Hematopoietic multipotent progenitor cell treated with erythropoietin and hydrocortisone succinate and interleukin-3 and kit ligand, for 17 days (in vitro differentiated cells): ENCODE measurements at places on chromosomes 5 and 9.

DNA sequence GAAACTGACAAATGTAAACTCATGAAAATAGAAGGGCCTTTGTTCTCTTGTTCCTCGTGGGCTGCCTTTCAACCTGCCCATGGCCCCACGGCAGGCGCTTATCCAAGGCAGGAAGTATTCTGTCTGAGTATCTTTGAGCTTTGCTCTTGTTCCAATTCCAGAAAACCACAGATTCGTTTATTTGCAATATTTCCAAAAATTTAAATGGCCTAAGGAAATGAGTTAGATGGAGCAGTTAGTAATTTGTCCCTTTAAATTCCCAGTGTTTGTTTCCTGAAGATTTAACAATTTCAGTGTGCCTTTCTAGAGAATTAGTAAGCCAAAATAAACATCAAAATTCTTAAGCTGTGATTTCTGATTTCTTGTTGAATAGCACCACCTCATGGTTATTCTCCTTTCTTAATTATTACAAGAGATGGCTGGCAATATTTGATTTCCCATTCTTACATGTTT, 299.4 kb upstream of the RASA1 start:
- DNase-seq, result no peak

DNA sequence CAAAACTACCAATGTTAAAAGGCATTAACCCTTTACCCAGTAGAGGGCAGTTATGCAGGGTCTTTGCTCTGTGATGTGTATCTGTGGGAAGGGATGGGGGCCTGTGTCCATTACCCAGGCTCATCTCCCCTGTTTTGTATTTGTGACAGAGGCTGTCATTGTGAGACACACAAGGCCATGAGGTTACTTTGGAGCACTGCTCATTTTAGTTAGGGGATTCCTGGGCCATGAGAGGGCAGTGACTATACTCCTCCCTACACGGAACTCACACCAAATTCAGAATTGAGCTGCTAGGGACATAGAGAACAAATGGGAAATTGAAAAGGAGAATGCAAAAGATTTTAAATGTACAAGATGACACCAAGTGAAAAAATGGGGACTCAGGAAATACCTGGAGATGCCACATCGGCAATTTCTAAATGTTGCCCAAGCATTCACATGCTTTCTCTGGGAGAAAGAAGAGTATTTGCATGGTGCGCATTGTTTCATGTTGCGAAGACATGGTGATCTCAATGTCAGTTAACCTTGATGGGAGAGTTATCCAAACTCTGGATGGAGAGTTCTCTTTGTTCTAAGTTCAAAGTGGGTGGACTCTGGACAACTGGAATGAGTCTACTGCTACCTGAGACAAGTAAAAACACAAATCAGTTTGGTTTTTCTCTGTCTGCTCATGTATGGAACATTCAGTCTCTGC, 32.5 kb downstream of the C9orf152 start:
- DNase-seq, result no peak

DNA sequence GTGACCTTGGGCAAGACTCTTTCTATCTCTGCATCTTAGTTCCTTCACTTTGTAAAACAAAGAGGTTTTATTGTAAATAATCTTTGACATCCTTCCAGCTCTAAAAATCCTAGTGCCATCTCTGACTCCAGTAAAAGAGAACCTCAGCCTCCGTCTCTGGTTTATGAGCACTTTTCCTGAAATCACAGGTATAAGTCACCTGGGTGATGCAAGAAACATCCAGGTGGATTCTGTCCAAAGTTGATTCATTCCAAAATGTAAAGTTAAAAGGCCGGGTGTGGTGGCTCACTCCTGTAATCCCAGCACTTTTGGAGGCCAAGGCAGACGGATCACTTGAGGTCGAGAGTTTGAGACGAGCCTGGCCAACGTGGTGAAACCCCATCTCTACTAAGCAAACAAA, 21.1 kb upstream of the UBAP2 start:
- DNase-seq, result no peak

DNA sequence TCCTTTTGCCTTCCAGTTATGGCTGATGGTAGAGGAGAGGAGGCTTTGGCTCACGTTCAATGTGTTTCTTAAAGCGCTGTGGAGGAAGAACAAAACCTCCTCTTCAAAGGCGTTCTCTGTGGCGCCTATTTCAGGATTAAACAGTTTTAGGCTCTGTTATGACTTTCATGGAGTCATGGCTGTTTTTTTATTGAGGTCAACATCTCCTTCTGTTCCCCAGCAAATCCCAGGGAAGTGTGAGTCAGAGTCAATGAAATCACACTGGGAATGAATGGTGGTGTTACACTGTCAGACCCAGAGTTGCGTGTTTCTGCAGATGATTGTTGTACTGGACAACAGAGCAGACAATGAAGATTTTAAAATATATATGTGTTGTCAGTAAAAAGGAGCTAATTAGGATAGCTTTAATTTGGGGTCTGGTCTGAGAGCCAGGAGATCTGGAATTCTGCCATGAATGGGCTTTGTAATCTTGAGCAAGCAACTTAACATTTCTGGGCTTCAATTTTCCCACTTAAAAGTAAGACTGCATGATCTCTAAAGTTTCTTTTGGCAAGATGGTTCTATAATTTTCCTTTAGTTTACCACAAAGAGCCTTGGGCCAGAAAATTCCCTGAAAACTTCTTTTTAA, 240.7 kb downstream of the CSNK1G3 start:
- no peak for DNase-seq
